CD4-positive, alpha-beta T cell treated with Interferon alpha-2 for 1 hour (primary cell): ENCODE measurements at places on chromosomes 7 and 10.

- DNase-seq: no peak
These were observed 6.8 kb upstream of the SLK start for GRCh38 chr10:103960103-103960502.

DNA sequence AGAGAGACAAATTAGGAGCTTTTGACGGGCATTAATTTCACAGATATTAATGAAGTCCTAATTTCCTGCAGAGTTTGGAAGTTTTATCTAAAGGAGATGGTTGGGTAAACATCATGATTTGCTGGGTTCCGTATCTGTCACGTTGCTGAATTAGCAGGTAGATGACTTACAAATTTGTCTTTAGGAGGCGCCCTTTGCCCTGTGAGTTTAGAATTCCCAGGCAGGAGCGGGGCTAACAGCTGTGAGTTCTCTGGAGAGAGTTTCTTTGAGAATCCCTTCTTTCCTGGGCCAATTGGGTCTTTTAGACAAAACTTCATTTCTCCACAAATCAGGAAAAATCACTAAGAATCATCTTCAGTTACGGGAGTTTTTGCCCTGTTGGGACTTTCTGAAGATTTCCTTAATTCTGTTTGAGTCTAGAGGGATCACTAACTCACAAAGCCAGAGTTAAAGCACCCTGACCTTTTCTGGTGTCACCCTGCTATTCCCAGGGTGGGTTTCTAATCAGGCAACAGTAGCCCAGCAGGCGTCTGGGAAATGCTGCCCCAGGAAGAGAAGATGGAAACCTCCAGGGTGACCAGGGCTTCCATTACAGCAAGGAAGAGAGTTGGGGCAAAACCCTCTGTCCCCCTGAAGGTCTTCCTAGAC, 63.7 kb downstream of the PRKCQ start:
- DNase-seq: no peak

- DNase-seq: peak; percentile 30
These were observed 250.9 kb downstream of the PTEN start for GRCh38 chr10:88114368-88114767.

GRCh38 chr7:111527545-111527944, 34.7 kb downstream of the IMMP2L start:
- no peak for DNase-seq

- no peak for DNase-seq
These were observed 7.0 kb upstream of the ZNF425 start for GRCh38 chr7:149133028-149133710.

DNA sequence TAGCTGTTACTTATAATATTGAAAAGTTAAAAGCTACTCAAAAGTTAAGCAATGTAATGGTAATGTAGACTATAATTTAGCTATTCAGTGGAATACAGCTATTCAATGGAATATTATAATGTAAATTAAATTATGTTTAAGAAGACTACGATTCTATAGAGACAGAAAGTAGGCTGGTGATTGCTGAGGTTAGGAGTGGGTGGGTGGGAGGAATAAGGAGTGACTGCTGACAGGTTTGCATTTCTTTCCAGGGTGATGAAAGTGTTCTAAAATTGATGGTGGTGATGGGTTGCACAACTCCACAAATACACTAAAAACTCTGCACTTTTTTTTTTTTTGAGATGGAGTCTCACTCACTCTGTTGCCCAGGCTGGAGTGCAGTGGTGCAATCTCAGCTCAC, 21.4 kb downstream of the DENND2A start:
- DNase-seq: no peak
